ENCODE measurements at places on chromosomes 7 and 10.

DNA sequence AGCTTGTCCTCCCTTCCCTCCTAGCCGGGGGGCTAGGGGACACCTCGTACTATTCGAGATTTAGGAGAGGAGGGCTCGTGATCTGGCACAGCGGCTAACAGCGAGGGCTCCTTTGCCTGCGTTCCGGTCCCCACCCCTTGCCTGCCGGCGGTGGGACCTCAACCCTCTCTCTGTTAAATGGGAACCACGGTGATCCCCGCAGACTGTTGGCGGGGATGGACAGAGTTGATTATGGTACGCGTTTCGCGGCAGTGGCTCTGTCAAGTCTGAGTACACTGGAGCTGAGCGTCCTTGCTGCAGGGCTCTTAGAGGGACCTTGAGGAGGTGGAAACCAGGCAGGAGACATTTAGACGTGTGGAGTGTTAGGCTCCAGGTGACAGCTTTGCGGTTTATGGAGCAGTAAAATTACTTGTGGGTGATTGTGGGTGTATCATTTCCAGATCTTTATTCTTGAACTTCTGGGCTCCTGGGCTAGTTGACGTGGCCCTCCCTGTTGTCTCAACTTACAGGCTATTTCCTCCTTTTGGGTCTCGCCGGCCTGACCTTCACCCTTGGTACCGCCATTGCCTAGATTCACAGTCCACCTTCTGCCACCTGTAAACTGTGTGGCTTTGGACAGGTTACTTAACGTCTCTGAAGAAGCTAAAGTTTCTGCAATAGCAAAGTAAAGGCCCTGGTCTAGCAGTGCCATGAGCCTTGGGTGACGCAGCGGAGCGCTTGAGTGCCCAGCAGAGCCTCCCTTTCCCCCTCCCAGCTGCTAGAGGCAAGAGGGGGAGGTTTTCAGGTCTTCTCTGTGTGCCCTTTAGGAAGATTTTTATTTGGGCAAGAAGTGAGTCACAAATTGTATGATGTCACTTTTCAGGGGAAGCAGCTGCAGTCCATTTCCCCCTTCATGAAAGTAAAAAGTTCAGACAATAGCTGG is 739 bp downstream of the CASP7 start:
- DNase-seq = no peak

DNA sequence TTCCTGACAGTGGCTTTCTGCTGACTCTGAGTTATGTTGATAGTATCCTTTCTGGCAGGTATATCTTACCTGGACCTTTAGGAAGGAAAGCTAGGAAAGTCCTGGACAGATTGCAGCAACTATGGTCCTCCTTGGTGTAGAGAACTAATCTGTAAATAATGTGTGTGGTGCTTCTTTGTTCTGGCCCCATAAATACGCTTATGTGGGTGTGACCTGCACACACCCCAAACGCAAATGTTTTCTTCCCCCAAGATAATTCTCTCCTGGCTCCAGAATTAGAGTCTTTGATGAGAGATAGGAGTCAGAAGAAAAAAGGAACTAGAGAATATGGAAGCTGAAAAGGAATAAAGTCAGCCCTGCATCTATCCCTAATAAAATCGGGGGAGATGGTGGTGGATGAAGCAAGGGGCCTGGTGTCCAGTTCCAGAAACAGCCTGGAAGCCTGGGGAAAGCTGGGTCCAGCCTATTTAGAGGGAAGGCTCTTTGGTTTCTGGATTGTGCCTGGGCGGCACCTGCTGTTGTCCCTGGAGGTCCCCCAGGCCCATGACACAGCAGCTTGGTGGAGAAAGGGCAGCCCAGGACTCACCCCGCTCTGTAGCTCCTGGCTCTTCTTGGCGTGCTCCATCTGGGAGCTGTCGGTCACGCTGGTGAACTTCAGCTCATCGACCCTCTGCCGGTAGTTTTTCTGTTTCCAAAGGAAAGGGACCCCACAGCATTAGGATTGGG is 38.2 kb downstream of the NRAP start:
- no peak for DNase-seq

DNA sequence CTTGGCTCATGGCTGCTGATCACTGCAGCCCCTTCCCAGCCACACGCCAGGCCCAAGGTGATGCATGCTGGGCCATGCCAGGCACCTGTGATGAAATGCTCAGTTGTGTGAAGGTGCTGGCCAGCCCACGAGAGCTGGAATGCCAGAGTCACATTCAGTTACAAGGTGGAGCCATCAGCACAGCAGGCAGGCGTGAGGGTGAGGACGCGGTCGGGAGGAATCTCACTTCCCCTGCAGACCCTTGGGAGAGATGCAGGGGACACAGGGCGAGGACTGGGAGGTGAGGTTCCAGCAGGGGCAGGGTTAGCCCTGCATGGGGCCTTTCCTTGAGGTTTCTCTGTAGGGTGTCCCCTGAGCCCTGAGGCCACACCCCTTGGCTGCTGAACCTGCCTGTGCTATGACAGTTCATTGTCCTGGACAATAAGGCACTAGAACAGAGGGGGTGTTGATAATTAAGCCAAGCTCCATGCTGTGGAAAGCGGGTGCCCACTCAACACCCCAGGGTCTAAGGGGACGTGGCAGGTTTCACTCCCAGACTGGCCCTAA is 82.4 kb downstream of the ADARB2 start:
- DNase-seq = no peak

DNA sequence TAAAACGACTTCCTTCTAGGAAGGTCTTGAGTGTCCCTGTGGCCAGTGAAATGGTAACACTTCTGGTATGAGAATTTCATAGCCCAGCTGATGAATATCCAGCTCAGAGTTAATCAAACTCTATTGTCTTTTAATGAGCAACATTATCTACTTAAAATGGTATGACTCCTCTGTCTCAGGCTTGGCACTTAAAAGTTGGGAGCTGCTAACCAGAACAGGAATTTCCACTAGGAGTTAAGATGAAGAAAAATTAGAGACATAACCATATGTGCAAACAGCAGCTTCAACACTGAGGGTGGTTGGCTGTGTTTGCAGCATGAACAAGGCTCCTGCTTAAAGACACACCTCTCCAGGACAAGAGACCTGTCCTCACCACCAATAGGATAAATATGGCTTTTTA is 46.8 kb downstream of the CH25H start:
- DNase-seq = no peak

GRCh38 chr7:34240417-34240816 is 335.1 kb downstream of the BMPER start:
- DNase-seq = no peak
